ENCODE measurements at places on chromosomes 16 and 17. TPM values are rescaled to one million over a fixed set of nuclear protein-coding genes. Genes with fewer than 3 reads are reported as not detected.

The LPCAT2 gene
- 6.9 TPM for total RNA-seq

- DNase-seq, result no peak
Measured at GRCh38 chr17:1961189-1961588, 63.9 kb downstream of the RTN4RL1 start.

GRCh38 chr16:4322121-4323052 is 6.5 kb downstream of the GLIS2 start:
- DNase-seq, result no peak

DNA sequence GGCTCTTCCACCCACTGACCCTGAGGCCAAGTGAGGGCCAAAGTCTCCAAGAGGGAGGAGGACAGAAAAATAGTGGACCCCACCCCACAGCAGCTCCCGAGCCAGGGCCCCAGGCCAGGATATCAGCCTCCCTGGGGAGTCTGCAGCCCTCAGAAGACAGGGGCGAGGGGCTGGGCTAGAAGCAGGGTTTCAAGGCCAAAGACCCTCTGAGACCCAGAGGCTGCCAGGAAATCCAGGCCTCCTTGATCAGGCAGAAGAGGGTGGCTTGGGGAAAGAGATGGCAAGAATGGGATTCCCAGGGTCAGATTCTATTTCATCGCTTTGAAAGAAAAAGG is 156.1 kb downstream of the ZNF423 start:
- peak; percentile 32 for DNase-seq

The TRAP1 gene
- 128 TPM for total RNA-seq

The KRT20 gene
- not detected for total RNA-seq

- no peak for DNase-seq
Measured at GRCh38 chr16:50644729-50645128, 36.4 kb downstream of the SNX20 start.

DNA sequence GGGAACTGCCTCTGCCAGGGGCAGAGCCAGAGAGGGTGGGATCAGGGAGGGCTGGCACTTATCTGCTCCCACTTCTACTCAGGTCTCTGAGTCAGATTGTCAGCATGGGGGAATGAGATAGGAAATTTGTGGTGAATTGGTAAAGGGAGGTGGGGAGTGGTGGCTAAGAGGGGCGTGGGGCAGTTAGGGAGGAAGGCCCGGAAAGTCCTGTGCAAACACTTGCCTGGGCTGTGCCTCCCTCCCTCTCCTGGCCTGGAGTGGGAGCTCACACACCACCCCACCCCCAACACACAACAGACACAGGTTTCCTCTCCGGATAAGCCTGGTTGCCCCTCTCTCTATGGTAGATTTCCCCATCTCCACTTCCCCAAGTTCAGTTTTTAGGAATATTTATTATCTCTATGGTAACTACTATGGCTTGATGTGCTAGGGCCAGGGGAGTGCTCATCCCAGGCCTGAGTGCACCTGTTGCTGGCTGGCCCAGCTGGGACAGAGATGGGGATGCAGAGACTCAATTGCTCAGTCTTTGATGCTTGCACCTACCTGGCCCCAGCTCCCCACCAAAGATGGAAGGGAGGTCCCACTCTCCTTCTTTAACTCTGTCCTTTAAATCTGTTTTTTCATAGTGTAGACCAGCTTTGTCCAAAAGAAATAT is 2.7 kb downstream of the SPNS2 start:
- DNase-seq, result no peak

GRCh38 chr17:43327834-43328420 is 70.9 kb upstream of the ARL4D start:
- DNase-seq, result no peak

- no peak for DNase-seq
Measured at GRCh38 chr16:64865069-64865696, 256.7 kb downstream of the CDH11 start.

GRCh38 chr17:56358651-56359050 is 205.4 kb downstream of the ANKFN1 start:
- DNase-seq, result no peak

GRCh38 chr17:77437017-77437416 is 296.2 kb downstream of the SEC14L1 start:
- DNase-seq, result peak; percentile 70

The EFCAB5 gene
- total RNA-seq, result not detected

DNA sequence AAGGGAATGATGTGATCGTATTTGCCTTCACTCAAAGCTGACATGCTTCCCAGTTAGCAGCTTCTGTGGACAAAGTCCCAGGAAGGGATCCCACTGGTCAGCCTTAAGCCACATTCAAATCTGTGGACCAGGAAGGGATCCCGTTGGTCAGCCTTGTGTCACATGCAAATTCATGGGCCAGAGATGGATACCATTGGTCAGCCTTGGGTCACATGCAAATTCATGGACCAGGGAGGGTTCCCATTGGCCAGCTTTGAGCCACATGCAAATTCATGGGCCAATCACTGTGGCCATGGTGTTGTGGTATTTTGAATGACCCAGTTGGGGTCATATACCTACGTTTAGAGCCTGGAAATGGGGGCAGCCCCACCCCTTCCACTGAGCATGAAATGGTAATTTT is 201.6 kb downstream of the HS3ST4 start:
- no peak for DNase-seq

The HAS3 gene
- total RNA-seq, result 0.27 TPM

The LRRC46 gene
- 0.63 TPM for total RNA-seq

The FZD2 gene
- total RNA-seq, result 4.0 TPM

DNA sequence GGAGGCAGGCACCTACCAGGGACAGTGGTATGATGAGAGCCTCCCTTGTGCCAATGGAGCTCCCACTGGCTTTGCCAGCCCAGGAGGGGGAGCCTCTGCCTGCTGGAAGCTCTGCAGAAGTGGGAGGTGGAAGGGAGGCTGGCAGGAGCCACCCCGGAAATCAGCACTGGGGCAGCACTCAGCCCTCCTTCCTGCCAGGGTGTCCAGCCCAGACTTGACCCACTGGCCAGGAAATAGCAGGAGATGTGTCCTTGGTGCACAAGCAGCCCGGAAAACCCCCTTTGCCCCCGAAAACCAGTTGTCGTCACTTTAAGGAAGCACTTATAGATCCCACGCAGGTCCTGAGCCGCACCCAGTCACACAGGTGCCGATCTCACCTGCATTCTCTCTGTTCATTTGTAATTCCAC is 49.3 kb upstream of the CACNG4 start:
- DNase-seq, result no peak

DNA sequence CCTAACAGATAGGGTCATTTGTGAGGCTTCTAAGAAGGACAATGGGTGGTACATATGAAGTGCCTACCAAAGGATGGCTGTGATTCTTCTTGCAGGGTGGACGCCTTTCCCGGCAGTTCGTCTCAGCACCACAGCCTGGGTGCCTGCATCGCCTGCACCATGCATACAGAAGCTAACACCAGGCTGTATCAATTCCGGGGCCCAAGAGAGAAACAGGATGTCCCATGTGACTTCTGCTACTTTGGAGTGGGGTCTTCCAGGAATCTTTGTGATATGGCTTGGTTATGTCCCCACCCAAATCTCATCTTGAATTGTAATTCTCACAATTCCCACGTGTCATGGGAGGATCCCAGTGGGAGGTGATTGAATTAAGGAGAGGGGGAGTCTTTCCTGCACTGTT is 251.6 kb upstream of the TNRC6C start:
- no peak for DNase-seq

GRCh38 chr17:27572665-27573064 is 58.3 kb upstream of the LGALS9 start:
- no peak for DNase-seq

DNA sequence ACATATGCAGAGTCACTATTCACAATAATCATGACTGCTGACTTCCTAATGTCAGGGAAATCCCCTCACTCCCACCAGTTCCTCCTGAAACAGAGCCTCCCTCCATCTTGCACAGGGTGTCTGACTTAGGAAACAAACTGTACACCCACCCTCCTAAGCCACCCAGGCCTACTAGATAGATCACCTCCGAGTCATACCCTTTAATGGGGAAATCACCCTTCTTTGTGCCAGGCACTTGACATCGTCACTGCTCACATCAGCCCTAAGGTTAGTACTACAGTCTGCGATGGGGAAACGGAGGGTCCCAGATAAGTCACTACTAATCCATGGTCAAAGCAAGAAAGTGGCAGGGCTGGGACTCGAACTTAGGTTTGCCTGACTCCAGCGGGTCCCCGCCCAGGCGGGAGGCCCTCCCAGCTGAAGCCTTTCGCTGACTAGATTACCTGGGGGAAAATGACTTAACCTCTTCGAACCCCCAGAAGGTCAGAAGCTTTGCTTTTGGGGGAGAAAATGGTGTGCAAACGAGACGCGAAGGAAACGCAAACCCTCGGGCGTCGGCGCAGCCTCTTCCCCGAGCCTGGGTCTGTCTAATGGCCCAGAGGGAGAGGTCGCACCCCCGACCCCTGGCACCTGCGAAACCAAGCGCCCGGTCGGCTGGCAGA is 3.4 kb upstream of the MLLT6 start:
- no peak for DNase-seq

DNA sequence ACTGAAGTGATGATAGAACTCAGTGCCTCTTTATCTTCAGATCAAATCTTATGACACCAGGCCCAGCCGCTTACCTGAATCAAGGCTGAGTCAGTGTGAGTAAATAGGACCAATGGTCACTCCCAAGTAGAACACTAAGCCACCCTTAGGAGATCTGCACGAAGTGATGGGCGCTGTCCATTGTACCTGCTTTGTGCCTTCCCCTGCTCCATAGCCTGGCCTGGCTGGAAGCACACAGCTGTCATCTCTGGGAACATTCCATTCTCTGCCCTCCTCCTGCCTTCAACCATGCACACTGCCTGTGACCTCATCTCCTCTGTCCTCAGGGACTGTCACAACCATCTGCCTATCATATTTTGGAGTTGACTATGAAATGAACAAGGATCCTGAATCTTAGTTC is 279.5 kb upstream of the ASIC2 start:
- DNase-seq, result no peak
